Smooth muscle cell of bladder (primary cell): ENCODE measurements at places on chromosomes 2 and 18. TPM values are rescaled to one million over a fixed set of nuclear protein-coding genes. Genes with fewer than 3 reads are reported as not detected.

Gene KCNG2
- 1.3 and 4.7 TPM in 2 replicates for total RNA-seq

Gene EFR3B
- 0.71 and 1.4 TPM in 2 replicates for total RNA-seq

Gene CTDSP1
- 41.2 and 56.1 TPM in 2 replicates for total RNA-seq

Gene TBC1D8
- 17.2 and 18.9 TPM in 2 replicates for total RNA-seq

Gene GPR75
- total RNA-seq = 0.71 and 0.74 TPM in 2 replicates
